CD4-positive, alpha-beta T cell treated with Interferon gamma for 1 hour (primary cell): ENCODE measurements at places on chromosomes 11 and 22.

- no peak for DNase-seq
These were observed 6.2 kb downstream of the SC5D start for GRCh38 chr11:121298774-121299173.

- peak; percentile 49 for DNase-seq
These were observed 43.6 kb downstream of the CACNG2 start for GRCh38 chr22:36659762-36660509.

DNA sequence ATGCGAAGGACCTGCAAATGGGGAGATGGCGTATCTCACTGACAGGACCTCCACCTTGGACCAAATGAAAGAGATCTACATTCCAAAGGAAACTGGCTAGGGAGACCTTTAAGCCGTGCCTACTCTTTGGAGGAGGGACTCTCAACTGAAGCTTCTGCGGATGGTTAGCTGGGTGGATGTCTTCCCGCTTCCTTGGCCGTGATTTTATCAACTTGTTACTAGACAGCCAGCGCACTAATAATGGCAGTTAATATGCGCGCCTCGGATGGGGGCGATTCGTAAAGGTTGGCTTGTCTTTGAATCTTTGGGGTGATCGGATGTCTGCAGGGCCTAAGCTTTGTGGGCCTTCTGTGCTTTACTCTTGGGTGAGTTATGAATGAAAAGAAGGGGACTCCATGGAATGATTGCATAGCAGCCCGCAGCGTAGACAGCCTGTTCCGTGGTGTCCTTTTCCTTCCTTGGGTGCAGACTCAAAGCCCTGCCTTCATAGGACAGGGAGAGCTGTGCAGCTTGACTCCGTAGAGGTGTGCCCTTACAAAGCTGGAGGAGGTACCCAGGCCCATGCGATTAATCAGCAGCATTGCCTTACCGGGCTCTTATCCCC lies 1.5 kb downstream of the ZNRF3 start:
- no peak for DNase-seq

DNA sequence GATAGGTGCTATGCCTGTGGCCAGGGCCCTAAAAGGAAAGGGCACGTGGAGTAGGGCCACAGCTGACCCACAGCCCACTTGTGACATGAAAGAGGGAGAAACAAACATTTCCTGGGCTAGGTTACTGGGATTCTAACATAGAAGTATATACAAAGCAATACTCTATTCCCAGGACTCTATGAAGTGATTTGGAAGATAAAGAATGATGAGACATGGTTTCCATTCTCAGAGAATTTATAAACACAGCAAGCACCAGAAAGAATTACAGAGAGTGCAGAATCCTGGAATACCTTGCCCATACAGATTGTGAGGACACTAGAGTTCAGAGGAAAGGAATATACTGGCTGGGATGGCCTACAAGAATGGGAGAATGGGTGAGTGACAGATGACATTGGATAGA lies 86.4 kb downstream of the KIRREL3 start:
- DNase-seq, result no peak

- DNase-seq, result no peak
These were observed 32.6 kb upstream of the PRAME start for GRCh38 chr22:22591348-22592299.

DNA sequence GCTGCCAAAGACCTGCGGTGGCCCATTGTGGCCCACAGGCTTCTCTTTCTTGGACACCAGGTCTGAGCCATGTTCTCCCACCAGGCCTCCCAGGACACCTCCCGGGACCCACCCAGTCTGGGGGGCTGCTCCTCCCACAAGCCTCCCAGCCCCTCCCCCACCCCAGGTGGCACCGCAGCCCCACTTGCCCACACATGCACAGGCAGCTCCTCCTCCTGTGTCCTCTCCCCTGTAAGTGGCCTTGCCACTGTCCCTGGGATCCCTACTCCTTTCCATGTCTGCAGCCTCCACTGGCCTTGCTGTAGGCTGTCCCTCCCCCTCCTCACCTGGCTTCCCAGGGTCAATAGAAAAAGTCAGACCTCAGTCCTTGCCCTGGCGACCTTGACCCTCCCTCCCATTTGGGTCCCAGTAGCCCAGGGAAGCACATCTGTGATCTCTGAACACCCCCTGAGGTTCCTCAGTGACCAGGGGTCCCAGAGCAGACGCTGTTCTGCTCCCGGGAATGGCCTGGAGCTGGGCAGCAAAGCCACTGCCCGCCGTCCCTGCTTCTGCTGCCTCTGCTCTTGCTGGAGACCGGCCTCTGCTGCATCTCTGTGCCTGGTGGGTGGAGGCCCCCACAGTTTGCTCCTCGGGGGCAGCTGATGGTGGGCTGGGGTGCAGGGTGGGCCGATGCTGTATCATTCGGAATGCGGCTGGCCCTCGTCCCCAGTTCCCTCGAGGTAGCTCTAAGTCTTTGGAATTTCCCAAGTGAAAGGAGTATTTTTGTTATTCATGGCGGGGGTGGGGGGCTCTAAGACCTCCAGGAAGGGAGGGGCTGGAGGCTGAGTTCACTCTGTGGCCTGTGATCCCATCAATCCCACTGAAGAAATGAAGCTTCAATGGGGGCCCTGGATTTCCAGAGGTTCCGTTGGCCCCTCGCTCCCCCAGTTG lies 43.6 kb downstream of the ARHGAP8 start:
- DNase-seq, result no peak

GRCh38 chr22:35947794-35948425 lies 80.7 kb downstream of the RBFOX2 start:
- no peak for DNase-seq
